ENCODE measurements at places on chromosomes 6 and 20. TPM values are rescaled to one million over a fixed set of nuclear protein-coding genes. Genes with fewer than 3 reads are reported as not detected.
A peak's percentile ranks its signal among the peaks of the same experiment; 100 is the strongest.

WFDC2 gene
- not detected for total RNA-seq

CRISP3 gene
- total RNA-seq = not detected

POM121L2 gene
- not detected for total RNA-seq

PREX1 gene
- total RNA-seq = 32.6 TPM

WFDC8 gene
- not detected for total RNA-seq

UNC5CL gene
- total RNA-seq = 0.37 TPM

DNA sequence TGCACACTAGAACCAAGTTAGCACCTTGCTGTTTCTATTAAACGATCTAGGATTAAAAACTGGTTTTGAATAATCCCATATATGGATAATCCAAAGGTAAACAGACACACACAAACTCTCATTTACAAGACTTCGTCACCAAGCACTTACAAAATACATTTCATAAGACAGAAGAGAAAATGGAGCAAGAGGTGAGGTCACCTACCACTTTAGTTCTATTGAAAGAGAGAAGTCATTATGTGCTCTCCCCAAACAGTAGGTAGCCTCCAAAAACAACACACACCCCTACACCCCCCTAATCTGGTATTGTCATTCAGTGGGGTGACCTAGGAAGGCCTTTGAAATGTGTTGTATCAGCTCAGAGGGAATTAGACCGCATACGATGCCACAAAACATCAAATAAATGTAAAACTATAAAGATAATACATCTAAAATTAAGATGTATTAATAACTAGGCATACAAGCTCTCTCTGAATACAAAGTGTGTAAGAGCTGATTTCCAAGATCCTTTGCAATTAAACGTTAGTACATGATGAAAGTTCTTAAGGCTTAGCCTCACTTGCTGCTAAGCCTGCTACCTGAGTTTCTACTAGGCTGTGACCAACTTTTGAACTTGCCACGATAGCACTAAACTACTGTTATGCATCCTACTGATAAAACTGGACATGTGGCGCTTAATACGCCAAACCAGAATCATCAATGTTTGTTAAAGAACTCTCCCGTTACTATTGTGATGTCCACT, 1.6 kb downstream of the SRPK1 start:
- DNase-seq = no peak

DNA sequence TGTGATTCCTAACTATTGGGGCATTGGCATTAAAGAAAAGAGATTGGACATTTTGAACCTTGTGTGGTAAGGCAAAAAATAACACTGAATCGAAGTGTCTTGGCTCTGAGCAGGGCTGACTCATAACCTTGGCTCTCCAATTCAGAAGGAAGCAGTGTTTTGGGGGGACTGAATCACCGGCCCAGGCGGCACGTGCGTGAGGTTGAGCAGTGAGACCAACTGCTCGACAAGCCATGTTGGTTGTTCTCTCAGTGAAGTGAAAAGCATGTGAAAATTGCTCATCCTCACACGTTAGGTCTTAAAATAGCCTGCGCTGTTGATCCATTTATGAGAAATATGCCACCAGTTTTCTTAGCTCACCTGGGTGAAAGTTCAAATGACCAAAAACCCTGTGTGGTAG, 137.8 kb upstream of the SPACA1 start:
- DNase-seq = peak; percentile 93

DNA sequence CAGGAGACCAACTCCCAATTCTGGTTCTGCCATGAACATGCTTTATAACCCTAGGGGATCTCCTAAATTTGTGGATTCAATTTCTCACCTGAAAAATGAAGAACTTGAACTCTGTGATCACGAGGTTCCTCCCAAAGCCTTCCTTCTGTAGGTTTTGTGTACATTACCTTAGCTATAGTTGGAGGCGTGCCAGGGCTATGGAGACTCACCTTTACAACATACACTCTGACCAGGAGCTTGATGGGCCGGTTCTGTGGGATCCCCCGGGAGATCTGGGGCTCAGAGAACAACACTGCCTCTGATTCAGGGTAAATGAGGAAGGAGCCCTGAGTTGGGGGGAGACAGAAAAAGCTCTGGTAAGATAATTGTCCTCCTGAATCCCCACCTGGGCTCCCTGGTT, 34.1 kb downstream of the ERGIC3 start:
- no peak for DNase-seq

DNA sequence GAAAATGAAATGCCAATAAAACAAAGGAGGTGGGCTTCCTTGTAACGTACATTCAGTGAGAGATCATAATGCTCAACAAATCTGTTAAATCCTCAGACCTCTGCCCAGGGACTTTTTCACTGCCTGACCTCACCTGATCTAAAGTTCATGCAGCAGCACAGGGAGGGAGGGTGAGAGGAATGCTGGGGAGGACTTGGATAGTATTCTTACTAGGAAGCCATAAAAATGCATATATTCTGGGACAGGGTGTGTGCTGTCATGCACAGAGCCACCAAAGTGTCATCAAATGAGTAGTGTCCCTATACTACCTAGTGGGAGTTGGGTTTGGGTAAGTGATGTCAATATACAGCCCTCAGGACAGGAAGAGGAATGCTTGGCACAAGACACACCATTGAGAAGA, 32.6 kb downstream of the CLIC5 start:
- no peak for DNase-seq

DNA sequence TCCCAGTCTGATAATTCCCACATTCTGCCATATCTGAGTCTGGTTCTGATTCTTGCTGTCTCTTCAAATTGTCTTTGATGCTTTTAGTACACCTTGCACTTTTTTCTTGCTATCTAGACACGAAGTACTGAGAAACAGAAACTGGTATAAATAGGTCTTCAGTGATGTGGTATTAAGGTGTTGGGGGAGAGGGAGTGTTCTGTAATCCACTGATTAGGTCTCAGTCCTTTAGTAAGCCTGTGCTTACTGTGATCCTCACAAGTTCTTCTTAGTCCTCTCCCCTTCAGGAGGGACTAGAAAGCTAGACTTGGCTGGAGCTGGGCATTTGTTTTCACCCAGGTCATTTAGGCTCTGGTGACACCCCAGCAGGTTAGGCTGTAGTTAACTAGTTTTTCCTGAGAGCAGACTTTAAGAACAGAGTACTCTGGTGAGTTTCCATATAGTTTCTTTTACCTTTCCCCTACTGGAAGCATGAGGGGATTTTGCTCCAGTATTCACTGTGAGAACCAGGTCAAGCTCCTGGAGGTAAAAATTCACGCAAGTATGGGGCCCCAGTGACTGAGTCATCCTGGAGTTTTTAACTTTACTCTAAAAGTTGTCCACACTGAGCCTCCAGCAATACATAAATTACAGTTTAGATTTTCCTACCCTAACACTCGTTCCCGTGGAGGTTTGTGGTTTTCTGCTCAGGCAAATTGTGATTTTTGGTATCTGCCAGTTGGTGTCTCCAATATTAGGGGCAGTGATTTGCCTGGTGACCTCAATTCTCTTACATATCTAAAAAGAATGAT, 154.6 kb downstream of the CDKAL1 start:
- peak; percentile 8 for DNase-seq

- DNase-seq = peak; percentile 81
Observed at GRCh38 chr6:111805511-111806164, 67.6 kb downstream of the FYN start.

DNA sequence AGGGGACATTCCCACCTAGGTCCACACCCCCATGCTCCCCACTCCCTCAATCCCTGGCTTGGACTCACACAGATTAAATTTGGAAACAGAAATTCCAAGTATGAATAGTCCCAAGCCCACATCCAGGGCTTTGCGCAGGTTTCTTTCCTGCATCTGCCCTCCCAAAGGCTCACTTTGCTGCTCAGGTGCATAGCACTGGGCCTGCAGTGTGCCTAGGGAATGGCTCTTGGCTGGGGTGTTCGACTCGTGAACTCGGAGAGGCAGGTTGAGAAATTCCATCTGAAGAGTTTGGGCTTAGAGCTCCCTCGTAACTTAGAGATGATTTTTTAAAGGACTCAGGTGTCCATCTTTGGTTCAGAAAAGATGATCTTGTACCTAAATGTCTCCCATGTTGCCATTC, 14.8 kb upstream of the SF3B5 start:
- no peak for DNase-seq

DNA sequence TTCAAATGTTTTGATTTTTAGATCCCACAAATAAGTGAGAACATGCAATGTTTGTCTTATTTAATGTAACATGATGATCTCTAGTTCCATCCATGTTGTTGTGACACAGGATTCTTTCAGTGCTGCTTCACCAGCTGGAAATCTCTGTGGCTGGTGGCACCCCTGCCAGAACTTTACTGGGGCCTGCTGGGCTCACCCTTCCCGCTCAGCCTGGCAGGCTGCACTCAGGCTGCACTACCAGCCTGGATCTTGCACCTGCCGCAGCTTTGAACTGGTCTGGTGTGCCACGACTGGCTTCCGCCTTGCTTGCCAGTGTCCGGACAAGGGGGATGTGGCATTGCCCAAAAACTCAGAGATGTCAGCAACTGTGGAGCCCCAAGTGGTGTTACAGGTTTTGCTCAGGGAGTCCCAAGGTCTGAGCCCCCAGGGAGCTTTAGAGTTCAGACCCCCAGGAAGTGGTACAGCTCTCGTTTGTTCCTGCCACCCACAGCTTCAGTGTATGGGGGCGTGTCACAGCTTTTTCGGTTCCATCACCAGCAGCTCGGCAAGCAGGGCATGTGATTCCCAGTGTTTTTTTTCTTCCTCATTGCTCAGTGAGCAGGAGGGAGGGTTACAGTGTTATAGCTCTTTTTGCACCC, 72.3 kb upstream of the SYNCRIP start:
- DNase-seq = no peak

GRCh38 chr6:99151634-99152346, 197.7 kb downstream of the FAXC start:
- peak; percentile 28 for DNase-seq

GRCh38 chr20:3093861-3094361, 9.4 kb upstream of the AVP start:
- no peak for DNase-seq

- DNase-seq = no peak
Observed at GRCh38 chr6:107645740-107646139, 155.8 kb downstream of the SOBP start.

DNA sequence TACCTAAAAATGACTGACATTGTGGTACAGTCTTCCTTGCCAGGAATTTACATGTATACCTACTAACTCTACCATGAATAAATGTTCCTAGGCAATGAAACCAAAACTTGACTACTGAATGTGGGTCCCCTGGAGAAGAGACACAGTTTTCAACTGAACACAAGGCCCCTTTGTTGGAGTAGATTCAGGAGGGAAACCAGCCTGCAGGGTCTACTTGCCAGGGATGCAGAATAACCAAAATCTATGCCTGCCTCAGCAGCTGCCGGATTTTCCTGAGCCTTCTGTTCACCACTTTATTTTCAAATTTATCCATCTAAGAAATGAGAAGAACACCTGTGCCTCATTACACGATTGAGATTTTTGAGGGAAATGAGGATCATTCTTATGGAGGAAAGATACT, 211.9 kb downstream of the GRM1 start:
- DNase-seq = no peak

DNA sequence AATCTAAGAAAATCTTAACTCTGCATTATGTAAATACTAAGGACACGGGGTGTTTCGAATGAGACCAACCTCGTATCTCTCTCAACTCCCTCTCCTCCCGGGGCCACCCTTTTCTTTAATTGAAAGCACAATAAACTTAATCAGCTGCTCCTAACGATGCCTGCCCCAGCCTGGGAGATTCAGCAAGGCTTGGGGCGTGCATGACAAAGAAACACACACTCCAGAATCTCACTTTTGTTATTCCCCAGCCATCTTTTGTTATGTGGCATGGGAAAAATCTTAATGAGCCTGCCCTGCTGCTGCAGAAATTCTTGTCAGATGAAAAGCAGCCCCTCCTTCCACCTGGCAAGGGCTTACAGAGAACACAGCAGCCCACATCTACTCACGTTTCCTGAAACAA, 117.4 kb downstream of the TTLL2 start:
- no peak for DNase-seq

- no peak for DNase-seq
Observed at GRCh38 chr6:69933239-69933638, 66.9 kb downstream of the COL19A1 start.

Data from HT1080 (cell line).